NCI-H187 treated with DMSO at 0.1 percent for 48 hours (cell line): ENCODE measurements at places on chromosomes 2 and 18.
A peak's percentile ranks its signal among the peaks of the same experiment; 100 is the strongest.

DNA sequence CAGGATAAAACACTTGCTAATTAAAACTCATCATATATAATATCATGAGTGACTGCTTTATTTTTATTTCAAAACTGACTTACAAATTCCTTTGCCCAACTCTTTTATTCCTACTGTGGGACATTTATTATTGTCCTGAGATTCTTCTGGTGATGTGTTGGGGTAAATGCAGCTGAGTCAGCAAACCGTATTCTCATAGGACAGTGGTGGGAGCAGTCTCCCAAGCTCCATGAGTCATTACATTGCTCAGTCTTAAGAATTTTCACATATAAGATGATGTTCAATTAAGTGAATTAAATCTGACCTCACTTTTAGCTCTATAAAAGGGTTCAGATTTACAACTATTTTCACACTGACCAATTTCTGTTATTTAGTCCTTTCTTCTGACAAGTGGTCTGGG is 1530.7 kb downstream of the LRP1B start:
- no peak for DNase-seq

GRCh38 chr18:68640861-68641260 is 74.0 kb downstream of the TMX3 start:
- no peak for DNase-seq

- no peak for DNase-seq
Measured at GRCh38 chr2:230205034-230205433, 14.8 kb downstream of the SP110 start.

- DNase-seq = no peak
Measured at GRCh38 chr2:199743415-199744120, 107.4 kb downstream of the FTCDNL1 start.

DNA sequence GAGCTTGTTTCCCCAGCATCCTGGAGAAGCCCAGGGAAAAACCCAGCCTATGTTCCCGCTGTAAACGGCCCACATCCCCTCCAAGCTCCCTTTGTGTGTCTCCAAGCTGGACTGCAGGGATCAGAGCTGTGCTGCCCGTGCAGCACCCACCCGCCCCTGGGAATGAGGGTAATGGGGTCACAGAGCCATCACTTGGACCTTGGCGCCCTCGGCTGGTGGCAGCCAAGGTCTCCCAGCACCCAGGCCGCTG is 670 bp upstream of the INPP5D start:
- no peak for DNase-seq

DNA sequence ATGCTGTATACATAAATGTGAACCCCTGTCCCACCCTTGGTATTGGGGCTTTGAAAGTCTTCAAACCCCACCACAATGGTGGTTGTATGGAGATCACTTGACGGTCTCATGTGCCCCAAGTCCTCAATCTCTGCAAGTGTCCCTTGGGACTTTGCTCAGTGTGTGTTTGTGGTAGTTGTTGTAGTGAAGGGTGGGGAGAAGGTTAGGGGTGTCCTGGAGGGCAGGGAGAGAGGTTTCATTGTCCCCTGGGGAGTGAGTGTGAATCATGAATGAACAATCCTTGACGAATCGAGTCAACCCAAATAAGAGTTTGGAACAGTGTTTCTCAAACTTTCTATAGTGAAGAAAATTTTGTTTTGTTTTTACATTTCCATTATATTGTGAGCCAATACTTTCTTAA is 28.1 kb downstream of the COL4A3 start:
- no peak for DNase-seq

- no peak for DNase-seq
Measured at GRCh38 chr2:10658914-10659257, 30.9 kb downstream of the NOL10 start.

DNA sequence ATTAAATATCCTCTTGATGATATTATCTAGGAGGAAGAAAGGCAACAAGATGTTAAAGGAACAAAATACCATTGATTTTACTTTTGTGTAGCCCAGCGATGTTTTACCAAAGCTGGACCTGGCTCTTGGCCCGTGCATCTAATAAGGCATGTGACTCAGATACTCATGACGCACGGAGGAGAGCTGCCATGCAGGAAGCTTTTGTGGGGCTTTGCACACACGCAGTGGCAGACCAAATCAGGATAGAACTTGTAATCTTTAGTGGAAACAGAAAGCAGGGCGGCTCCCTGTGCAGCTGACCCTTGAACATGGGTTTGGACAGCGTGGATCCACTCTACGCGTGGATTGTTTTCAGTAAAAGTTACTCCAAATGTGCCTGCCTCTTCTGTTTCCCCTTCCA is 190.0 kb downstream of the NAPG start:
- DNase-seq = no peak

DNA sequence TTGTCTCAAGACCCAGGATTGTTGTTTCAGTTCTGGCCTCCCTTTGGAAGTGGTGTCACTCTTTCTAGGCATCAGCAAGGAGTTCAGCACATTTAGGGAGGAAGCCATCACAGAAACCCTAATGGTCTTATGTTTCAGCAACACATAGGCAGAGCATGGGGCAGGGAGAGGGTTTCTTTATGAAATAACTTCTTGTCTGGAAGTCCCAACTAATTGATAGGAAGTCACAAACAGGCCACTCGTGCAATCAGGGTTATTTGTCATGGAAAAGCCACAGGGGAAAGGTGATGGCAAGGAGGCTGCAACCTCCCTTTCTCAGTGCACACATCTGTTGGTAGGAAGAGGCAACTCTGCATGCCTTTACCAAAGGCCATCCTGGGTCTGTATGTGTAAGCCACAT is 103.0 kb downstream of the BCL11A start:
- no peak for DNase-seq

DNA sequence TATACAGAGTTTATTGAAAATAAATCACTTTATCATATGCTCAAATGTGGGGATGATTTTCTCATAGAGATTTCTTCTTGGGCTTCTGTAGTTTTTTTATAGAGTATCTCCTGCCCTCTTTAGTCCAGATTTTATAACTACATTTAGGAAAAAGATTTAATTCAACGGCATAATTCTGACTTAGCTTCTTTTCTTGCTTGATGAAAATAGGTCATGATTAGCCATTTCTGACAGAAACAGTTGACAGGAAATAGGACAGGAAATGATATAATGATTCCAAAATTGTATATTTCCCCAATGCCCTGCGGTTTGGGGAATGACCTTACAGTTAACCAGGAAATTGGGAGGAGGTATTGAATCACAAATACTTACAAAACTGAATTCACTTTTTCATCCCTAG is 1531.9 kb upstream of the ACVR2A start:
- DNase-seq = no peak

DNA sequence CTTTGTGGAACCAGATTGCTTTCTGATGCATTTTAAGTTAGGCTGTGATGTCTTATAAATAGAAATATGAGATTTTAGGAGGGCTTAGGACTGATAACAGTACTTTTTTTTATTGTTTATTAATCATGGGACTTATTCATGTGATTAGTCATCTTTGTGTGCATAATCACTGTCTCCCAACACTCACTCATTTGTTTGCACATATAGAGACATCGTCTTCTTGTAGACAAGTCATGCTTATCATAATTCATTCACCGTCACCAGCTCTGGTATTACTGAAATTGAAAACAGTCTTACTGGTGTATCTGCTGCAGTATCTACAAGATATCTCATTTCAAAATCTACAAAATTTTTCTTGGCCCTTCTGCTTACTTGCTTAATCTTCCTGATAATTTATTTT is 45.8 kb downstream of the WDR7 start:
- DNase-seq = no peak

GRCh38 chr2:65261676-65262075 is 34.0 kb downstream of the ACTR2 start:
- no peak for DNase-seq

- DNase-seq = no peak
Measured at GRCh38 chr2:166125557-166125956, 2.3 kb downstream of the SCN1A start.

- no peak for DNase-seq
Measured at GRCh38 chr2:155442755-155443372, 744.4 kb downstream of the KCNJ3 start.

DNA sequence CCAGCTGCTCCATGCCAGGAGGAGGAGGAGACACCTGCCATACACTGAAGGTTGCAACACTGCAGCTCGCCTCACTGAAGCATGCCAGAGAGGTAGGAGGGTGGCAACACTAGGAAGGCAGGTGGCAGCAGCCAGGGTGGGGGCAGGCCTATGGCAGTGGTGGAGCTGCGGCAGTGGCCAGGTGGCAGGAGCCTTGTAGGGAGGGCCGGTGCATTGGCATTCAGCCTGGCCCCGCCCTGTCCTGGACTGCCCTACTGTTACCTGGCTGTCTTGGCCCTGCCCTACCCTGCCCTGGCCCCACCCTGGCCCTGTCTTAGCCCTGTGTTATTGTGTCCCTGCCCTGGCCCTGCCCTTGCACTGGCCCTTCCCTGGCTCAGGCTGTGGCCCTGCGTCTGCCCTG is 7.4 kb upstream of the ANKRD62 start:
- no peak for DNase-seq

DNA sequence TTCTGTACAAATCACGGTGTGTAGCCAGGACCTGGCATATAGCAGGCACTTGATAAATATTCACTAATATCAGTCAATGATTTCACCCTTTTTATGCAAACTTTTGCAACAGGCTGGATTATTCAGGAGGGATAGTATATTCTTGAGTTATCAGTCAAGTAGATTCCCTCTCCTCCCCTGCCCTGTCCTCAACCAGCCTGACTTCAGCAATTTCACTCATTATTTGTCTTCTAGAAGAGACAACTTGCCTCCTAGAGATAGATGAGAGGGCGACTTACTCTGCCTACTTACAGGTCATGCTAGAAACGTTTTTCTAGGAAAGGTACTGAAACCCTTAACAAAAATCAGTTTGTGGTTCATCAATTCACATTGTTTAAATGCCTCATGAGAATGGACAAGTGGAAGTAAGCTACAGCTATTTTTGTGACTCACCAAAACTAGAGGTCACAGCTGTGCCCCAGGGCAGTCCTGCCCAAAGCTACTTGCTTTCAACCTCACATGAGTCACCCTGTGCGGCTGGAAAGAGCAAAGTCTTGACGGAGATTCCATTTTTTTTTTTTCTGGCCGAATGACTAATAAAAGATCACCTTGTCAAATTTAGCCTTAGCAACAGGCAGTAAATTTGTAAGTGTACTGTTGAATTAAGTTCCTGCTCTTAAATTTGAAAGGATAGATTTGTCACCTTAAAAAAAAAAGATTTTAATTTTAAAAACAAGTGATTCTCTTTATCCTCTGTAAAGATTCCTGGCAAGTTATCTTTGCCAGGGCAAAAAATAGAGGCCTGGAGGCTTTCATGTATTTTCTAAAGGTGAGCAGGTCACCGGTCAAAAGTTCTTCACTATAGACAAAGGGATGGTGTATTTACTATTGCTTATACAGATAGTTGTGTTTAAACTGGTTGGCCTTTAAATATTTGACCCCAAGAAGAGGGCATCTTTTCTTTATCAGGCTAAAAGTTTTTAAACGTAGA is 109.0 kb upstream of the SLC35G4 start:
- DNase-seq = no peak

DNA sequence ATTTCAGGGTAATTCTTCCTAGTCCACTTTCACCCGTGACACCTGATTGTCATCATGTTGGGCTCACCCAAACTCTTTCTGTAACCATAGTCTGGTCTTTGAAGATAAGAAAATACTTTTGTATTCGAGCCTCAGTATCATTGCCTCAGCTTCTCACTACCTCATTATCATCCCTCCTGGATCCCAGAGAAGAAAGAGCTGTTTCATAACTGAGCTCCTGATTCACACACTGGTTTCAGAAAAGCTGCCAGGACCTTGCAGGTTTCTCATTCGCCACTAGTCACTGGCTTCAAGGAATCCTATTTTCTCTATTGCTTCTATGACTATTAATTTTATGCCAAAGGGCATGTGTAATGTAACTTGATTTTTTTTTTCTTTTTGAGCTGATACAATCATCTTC is 2.9 kb upstream of the CRIM1 start:
- no peak for DNase-seq

DNA sequence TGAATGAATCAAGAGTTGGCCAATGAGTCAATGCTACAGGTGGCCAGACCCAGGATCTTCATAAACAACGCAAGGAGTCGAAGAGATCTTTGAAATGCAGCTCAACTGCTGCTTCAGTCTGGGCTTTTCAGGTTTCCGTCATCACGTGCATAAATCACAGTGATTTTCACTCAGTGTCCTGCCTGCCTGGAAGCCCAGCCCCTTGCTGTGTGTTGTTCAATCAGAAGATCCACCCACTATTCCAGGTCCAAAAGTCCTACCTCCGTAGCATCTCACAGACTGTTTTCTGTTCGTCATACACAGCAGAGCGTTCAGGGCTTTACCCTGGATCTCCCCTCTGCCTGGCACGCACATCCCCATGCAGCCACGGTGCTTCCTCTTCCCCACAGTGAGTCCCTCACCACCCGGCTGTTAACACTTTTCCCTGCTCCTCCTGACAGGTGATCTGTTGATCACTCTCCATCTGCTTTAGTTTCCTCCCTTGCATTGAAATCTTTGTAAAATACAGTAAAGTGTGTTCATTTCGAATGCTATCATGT is 216.3 kb downstream of the MYT1L start:
- DNase-seq = no peak

- no peak for DNase-seq
Measured at GRCh38 chr18:2222270-2223185, 348.8 kb downstream of the METTL4 start.

DNA sequence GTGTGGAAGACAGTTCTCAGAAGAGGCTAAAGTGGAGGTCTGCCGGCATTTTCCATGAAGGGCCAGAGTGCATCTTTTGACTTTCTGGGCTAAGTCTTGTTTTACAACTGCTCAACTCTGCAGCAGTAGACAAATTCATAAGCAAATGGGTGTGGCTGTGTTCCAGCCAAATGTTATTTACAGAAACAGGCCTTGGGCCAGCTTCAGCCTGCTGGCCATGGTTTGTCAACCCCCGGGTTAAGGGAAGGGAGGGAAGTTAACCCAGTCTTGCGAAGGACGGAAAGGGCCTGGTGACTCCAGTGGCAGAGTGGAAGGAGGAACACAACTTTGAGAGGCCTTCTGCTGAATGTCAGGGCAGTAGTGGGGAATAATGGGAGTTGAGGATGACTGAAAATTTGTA is 34.3 kb upstream of the NCKAP5 start:
- no peak for DNase-seq

GRCh38 chr2:219252900-219253752 is at the start of gene TUBA4B:
TUBA4B (plus strand) TSS chr2:219253243; CDS start chr2:219253408, 165 bp downstream.
- DNase-seq = no peak

- DNase-seq = no peak
Measured at GRCh38 chr18:42296723-42297122, 341.7 kb downstream of the PIK3C3 start.

- DNase-seq = no peak
Measured at GRCh38 chr18:22314001-22314400, 103.7 kb downstream of the CTAGE1 start.

DNA sequence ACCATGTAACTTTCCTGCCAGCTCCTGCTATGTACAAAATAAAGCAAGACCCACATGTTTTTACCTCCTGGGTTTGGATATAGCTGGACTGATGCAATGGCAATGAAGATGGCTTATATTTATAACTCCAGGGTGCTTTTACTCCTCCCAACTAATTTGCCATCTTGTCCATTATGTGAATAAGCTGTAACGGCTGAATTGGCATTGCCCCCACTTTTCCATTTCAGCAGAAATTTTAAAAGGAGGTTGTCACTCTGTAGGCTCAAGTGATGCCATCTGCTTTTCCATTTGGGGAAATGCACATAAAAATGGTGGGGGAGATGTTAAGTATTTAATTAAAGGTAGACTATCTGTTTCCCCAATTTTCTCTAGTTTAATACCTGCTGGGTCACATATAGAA is 345.5 kb downstream of the ERBB4 start:
- no peak for DNase-seq

GRCh38 chr18:44732599-44732998 is 51.9 kb downstream of the SETBP1 start:
- no peak for DNase-seq

GRCh38 chr2:65057391-65058052 is 1.3 kb downstream of the CEP68 start:
- peak; percentile 64 for DNase-seq

- DNase-seq = no peak
Measured at GRCh38 chr2:17506736-17507616, 11.3 kb downstream of the RAD51AP2 start.
